ENCODE measurements at places on chromosomes 5 and 9.

- no peak for DNase-seq
Measured at GRCh38 chr9:27530915-27531755, 1.5 kb upstream of the MOB3B start.

- no peak for DNase-seq
Measured at GRCh38 chr9:29556746-29557145, 1983.5 kb upstream of the C9orf72 start.

- no peak for DNase-seq
Measured at GRCh38 chr9:13070612-13071595, 208.6 kb downstream of the MPDZ start.

- DNase-seq = no peak
Measured at GRCh38 chr5:3056866-3057265, 305.4 kb upstream of the IRX2 start.

GRCh38 chr9:135827866-135828580 is 79.3 kb downstream of the CAMSAP1 start:
- no peak for DNase-seq

- DNase-seq = no peak
Measured at GRCh38 chr5:76050134-76050533, 33.0 kb upstream of the SV2C start.

DNA sequence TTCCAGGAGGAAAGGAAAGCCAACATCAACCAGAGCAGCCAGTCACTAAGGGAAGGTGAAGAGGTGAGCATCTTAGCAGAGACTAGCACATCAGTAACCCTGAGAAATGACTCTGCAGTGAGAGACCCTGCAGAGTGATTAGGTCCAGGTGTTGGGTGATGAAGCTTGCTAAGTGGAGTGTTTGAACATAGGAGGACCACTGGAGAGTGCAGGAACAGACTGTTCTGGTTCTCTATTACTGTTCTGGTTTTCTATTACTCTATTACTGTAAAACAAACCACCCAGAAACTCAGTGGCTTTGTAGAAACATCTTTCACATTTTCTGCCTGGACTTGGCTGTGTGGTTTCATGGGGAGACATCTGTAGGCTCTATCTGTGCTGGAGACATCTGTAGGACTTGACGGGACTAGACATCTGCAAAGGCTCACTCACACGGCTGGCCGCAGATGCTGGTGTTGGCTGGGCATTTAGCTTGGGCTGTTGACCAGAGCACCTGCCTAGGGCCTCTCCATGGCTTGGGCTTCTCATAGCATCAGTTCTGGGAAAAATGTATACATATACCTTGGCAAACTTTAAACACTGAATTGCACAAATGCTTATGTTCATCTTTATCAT is 33.4 kb upstream of the SPATA31E1 start:
- DNase-seq = no peak

- no peak for DNase-seq
Measured at GRCh38 chr5:157713830-157714595, 17.2 kb upstream of the THG1L start.

DNA sequence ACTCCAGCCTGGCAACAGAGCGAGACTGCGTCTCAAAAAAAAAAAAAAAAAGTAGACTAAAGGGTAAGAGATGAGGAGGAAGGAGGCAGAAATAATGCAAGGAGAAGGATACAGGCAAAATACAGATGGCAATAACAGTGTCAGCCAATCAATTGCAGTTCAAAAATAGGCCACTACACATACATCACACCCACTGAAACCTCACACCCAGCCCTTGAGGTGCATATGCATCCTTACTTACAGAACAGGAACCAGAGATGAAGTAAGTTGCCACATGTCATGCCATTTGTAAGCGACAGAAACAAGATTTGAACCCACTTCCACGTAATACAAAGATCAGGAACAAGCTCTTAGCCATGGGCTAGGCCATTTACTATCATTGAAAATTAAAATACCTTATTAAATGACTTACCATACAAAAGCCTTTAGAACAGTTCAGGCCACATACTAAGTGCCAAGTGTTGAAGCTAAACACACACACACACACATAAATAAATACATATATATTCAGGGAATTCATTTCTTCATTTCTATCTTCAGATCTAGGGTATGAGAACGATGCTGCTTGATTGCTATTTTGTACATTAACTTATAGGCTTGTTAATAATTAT is 98.4 kb downstream of the FNBP1 start:
- DNase-seq = no peak

DNA sequence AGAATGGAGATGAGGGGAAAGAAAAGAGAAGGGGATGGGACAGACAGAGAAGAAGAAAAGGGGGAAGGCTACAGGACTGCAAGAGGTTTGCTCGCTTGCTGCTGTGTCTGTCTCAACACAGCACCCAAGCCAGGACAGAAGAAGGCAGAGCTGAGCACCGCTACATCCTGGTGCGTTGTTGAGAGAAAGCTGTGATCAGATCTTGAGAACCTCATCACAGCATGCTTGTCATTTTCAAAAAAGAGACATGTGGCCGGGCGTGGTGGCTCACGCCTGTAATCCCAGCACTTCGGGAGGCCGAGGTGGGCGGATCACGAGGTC is 110.9 kb downstream of the NXNL2 start:
- no peak for DNase-seq

DNA sequence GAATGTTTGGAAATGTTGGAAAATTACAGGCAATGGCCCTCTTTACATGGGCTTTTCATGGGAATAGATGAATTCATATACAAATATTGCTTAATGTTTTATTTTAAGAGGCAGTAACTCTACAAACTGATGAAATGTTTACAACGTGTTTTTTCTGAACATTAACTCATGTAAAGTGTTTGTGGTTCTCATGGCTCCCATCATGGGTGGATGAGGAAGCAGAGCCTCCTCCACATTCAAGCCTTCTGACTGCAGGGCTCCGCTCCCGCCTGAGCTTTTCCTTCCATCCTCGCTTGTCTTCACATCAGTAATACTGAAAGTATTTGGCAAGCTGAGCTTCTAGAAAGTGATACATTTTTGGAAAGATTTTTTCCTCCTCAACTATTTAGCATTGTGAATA is 204.2 kb downstream of the ARHGAP26 start:
- no peak for DNase-seq

DNA sequence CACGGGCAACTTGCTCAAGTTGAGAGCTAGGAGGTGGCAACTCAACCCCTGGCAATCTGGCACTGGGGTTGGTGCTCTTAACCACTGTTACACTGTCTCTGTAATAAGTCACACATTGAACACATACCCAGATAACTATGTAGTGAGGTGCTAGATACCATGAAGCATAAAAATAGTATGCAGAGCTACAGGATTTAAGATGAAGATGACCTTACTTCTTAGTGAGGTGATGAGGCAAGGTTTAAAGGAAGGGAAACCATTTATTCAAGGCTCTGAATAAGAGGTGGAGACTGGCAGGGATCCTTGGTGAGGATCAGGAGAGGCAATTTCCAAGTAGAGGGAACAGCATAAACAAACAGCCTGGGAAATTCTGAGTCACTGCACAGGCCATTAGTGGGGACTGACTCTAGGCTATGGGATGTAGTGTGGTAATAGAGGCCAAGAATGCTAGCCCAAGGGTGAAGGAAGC is 67.6 kb upstream of the NR3C1 start:
- DNase-seq = no peak

- no peak for DNase-seq
Measured at GRCh38 chr9:81833563-81834345, 94.5 kb upstream of the SPATA31D4 start.

DNA sequence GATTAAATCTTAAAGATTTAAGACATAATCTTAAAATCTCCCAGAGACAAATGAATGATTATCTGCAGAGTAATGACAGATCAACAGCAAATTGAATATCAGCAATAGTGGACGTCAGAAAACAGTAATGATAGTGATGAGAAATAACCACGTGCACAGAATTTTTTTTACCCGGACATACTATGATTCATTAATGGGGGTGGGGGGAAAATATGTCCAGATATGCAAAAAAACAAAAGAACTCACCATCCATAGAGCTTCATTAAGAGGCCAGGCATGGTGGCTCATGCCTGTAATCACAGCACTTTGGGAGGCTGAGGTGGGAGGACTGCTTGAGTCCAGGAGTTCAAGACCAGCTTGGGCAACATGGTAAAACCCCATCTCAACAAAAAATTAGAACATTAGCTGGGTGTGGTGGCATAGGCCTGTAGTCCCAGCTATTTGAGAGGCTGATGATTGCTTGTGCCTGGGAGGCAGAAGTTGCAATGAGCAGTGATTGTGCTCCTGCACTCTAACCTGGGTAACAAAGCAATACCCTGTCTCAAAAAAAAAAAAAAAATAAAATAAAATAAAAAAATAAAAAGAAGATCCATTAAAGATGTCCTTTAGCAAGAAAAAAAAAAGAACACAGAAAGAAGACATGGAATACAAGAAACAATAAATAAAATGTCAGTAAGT is 30.9 kb upstream of the SHOC1 start:
- no peak for DNase-seq

- no peak for DNase-seq
Measured at GRCh38 chr9:99076483-99077171, 28.3 kb upstream of the TGFBR1 start.

GRCh38 chr5:175343308-175343707 is 100.7 kb downstream of the DRD1 start:
- no peak for DNase-seq

DNA sequence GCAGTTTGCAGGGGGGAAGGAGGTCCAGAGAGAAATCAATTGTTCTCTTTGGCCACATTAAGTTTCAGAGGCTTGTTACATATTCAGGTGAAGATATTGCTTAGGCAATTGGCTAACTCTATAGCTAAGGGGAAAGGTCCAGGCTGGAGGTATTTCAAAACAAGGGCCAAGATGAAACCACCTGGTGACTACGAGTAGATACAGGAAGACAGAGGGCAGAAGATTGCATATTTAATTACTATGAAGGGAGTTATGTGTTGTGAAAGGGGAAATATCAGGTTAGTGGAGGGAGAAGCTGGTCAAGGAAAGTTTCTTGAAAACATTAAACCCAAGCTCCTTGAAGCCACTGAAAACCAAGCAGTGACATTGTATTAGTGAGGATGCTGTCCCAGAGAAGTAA is 1.9 kb upstream of the RAD23B start:
- DNase-seq = no peak

GRCh38 chr9:23278561-23278960 is 547.5 kb downstream of the ELAVL2 start:
- no peak for DNase-seq

GRCh38 chr5:72951671-72952468 is 4.0 kb upstream of the FCHO2 start:
- DNase-seq = no peak

- DNase-seq = no peak
Measured at GRCh38 chr9:111726949-111727348, 65.5 kb downstream of the GNG10 start.

DNA sequence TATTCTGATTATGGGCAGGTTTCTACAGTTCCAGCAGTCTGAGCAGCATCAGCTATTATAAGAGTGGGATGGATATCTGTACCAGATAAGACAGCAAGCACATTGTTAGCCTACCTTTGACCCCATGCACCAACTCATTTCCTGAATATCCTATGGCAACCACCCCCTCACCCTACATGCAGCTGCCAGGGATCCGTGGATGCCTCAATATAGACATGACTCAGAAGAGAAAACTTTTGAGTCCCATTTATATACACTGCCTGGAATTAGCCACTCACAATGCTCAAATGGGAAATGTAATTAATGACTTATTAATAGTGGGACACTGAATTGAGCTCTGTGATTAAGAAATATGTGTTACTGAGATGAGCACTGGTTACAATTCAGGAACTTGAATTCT is 124.4 kb downstream of the SSBP2 start:
- no peak for DNase-seq

GRCh38 chr9:18114559-18115475 is 359.1 kb upstream of the ADAMTSL1 start:
- DNase-seq = no peak

DNA sequence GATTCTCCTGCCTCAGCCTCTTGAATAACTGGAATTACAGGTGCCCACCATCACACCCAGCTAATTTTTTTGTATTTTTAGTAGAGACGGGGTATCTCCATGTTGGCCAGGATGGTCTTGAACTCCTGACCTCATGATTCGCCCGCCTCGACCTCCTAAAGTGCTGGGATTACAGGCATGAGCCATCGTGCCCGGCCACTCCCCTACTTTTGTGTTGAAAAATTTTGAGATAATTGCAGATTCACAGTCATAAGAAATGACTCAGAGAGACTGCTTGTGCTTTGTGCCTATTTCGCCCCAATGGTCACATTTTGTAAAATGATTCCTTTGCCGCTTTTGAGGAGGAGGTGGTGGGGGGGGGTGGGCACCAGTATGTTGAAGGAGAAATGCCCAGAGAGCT is 48.1 kb upstream of the SH3PXD2B start:
- no peak for DNase-seq

DNA sequence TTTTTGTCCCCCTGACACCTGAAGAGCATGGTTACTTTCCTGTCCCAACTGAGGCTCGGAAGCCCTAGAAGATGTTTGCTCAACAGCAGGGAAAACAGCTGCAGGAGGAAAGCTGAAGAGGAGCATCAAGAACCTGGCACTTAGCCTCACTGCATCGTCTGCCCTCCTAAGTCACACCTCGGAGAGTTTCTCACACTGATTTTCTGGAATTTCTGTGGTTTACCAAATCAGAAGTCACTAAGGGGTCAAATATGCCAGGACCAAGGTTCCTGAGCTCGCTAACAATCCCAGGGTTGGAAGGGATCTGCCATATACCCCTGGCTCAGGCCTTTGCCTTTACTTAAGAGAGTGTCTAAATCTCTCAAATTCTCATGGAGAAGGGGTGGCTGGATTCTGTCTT is 5.3 kb downstream of the IL12B start:
- DNase-seq = no peak

DNA sequence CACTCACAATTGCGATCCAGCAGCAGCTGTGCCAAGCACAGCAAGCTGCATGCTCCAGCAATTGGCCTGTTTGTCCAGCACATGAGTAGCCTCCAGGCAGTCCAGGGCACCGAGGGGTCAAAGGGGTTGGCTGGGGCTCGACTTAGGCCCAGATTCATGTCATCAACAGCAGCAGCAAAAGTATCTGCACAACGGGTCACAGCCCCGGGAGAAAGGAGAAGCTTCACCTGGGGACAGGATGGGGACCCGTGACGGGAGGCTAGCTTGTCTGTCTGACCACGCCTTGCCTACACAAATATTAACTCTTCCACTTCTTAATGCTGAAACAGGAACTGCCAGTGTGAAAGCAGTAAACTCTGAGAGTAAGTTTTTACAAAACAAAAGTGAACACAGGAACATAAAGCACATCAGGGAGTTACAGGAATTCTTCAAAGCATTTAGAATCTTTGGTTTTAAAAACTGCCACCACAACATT is 191.2 kb downstream of the PIK3R1 start:
- no peak for DNase-seq

- DNase-seq = no peak
Measured at GRCh38 chr5:137055271-137055872, 443.8 kb downstream of the SPOCK1 start.

DNA sequence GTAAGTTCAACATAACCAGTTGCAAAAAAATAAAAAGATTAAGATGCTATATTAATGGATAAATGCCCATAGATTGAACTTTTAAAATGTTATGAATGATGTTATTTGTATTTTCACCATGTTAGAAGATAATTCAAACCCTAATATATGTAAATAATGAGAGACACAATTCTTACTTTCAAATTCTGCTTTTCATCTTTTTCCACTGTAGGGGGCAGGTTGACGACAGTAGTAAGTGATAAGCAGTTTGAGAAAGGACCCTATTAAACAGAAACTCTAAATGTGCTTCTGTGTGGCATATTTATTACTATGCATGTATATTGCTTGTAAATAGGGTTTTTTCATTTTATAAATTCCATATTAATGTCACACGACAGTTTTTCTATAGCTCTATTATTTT is 591.1 kb downstream of the SEMA5A start:
- DNase-seq = no peak

Measured in MM.1S (cell line).